IPS DF 6.9 (cell line): ENCODE measurements at places on chromosomes 2 and 18.

DNA sequence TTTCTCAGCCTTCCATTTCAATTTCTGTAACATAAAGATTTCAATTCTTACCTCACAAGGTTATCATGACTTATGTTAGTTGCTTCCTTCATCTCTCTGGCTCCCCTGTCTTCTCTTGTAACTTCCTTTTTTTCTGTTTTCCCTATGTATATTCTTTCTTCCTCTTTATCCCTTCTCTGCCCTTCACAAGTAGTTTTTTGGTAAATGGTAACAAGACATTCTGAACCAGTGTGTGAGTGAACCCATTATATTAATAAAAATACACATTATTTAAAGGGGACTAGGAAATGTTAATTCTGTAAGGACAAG, 8.4 kb downstream of the ACSL3 start:
- no peak for DNase-seq

DNA sequence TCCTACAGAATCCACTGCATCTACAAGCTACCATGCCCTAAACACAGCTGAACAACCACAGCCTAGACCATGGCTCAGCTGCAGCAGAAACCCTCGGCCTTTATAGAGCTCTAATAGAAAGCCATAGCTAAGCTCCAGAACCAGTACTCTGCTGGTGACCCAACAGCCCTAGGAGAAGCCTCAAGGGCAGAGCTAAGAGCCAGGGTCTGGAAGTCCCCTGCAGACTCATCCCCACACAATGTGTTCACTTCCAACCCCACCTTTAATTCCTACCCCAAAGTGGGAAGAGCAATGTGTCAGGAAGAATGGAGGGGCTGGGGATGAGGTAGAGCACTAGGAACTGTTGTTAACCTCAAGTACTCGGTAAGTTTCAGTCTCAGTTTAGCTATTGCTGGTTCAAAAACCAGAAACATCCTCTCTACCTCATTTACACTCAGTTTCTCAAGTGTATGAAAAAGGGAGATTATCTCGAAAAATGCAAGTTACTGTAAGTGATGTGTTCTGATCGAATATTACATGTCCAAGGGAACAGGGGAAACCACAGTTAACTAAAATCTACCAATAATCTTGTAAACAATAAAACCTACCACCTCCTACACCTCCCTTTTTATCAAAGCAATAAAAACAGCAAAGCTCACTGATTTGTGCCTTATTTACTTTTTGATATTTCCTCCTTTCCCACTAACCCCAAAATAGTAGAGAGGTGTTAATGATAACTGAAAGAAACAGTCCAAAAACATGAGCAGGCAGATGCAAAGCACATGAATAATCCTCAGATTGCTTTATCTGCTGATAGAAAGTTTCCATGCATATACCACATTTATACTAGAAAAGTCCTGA, 36.2 kb downstream of the THADA start:
- no peak for DNase-seq

DNA sequence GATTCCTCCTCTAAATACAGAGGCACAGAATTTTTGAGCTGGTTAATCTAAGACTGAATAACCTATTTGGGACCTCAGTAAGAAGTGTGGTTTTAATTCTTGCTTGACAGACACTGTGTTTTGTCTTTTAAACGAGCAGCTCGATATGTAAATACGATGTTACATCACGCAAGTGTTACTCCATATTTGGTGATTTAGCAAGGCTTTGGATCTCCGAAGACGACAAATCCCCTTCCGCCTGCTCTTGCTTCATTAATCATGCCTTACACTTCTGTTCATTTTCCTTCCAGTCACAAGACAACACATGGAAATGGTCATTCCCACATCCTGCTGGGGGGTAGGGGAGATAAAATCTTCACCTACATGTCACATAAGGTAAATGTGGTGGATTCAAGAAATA, 9.4 kb downstream of the BCL11A start:
- no peak for DNase-seq

DNA sequence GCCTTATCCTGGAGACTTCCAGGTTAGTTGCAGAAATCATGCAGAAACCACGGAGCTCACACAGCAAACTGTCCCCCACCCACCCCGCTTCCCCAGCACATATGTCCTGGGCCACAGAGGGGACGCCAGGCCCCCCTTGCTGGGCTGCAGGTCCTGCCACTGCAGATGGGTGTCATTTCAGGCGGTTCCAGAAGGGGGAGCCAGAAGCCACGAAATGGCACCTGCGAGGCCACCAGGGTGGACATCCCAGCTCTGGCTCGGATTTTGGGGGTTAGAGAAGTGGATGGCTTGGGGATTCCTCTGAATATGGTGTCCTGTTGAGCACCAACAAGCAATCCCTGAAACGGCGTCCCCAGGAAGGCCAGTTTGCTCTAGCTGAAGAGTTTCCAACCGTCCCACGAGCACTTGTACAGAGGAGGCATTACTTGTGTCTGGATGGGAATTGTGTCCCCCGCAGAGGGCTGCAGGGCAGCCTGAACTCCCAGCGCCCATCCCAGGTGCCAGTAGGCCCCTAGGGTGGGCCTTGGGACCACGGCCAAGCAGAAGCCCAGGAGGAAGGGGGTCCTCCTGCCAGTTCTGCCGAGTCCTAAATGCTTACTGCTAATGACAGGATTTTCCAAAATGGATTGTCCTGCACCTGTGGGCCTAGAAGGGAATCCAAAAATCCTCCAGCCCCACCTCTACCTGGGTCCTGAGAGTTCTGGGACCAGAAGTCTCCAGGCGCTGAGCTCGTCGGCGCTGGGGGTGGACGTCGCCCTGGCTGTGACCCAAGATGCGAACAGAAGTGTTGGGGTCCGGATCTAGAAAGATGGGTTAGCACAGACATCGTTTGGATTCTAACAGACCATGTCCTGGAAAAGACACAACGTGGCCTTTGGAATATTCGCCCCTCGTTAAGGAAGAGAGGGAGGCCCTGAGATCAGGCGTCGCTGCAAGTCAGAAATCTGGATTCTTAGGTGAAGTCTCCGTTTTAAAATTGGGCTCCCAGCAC, 14.6 kb upstream of the NFATC1 start:
- no peak for DNase-seq

- no peak for DNase-seq
Measured at GRCh38 chr2:178251151-178251955, 57.0 kb downstream of the OSBPL6 start.

DNA sequence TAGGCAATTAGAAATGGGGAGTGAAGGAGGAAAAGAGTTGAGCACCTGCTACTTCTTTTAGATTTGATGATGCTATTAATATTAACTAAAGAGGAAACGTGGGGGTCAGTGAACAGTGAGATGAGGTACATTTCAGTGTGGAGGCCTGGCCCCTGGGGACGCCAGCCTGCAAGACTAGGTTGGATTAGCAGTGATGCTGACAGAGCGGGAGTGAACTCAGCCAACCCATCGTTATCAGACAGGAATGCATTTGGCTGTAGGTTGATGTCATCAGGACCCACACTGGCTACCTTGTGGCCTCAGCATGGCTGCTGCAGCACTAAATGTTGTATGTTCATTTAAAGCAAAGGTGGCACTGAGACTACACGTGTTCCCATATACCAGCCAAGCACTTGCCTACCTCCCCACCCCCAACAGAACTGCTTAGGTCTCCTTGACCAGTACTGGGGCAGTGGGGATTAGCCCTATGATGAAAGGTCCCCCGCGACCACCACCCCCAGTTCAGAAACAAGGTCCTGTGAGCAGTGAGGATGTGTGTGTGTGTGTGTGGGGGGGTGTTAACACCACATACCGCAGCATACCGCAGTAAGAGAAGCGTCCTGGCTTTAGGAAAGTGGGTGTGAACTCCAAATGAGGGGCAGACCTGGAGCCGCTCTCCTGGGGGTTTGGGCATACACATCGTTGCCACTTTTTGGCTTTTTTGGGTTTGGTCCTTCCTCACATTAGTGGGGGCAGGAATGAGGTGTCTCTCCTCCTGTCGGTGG, 26.0 kb downstream of the DGKD start:
- DNase-seq = no peak

- no peak for DNase-seq
Measured at GRCh38 chr2:126864861-126865260, 33.8 kb upstream of the TEX51 start.

DNA sequence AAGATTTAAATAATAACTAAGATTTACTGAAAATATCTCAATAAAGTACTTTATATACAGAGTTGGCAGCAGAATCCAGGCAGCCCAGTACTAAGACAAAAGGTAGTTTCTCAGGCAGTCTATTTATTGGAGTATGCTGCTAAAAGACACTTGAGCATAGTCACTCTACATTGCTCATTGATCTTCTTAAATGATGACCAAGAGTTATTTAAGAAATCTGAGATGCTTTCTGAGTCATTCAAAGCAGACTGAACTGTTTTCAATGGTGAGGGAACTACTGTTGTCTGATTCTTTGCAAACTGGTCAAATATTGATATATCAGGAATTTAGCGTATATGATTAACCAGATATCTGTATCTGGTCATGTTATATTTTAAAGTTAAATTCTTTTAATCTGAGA, 133.6 kb downstream of the PHLPP1 start:
- no peak for DNase-seq

DNA sequence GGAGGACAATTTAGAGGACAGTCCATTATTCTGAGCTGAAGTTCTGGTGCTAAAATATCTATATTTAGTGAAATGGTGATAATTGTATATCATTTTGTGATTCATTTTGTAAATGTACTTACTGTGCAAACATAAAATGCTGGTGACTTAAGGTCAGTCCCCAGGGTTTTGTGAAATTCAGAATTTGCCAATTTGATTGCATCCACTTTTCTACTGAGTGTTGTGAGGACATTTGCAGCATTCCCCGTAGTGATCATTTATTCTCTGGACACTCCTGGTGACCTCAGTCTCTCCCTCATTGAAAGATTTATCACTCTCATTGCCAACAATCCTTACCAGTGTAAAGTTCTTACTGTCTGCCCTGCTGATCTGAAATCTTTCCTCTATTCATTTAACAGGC, 98.2 kb downstream of the SOCS6 start:
- no peak for DNase-seq

DNA sequence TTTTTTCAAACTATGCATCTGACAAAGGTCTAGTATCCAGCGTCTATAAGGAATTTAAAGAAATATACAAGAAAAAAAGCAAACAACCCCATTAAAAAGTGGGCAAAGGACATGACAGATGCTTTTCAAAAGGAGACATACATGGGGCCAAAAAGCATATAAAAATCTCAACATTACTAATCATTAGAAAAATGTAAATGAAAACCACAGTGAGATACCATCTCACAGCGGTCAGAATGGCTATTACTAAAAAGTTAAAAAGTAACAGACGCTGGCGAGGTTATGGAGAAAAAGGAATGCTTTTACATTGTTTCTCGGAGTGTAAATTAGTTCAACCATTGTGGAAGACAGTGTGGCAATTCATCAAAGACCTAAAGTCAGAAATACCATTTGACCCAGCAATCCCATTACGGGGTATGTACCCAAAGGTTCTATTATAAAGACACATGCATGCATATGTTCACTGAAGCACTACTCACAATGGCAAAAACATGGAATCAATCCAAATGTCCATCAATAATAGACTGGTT, 643.1 kb upstream of the LRRTM1 start:
- DNase-seq = no peak

DNA sequence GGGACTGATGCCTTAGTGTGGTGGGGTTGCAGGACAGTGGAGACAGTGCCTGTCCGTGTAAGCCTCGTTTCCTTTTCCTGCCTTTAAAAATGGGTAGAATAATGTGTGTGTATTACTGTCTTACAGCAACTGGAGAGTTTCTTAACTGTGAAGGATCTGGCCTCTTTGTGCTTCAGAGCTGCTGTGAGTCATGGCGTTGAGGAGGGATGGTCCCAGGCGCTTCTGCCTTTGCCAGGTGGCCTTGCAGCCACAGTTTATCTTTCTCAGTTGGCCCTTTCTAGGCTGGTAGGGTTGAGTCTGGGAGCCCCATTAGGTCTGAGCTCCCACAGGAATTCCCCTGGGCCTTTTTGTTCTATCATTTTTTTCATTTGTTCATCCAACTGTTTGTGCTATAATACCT, 9.2 kb downstream of the PRADC1 start:
- DNase-seq = no peak

DNA sequence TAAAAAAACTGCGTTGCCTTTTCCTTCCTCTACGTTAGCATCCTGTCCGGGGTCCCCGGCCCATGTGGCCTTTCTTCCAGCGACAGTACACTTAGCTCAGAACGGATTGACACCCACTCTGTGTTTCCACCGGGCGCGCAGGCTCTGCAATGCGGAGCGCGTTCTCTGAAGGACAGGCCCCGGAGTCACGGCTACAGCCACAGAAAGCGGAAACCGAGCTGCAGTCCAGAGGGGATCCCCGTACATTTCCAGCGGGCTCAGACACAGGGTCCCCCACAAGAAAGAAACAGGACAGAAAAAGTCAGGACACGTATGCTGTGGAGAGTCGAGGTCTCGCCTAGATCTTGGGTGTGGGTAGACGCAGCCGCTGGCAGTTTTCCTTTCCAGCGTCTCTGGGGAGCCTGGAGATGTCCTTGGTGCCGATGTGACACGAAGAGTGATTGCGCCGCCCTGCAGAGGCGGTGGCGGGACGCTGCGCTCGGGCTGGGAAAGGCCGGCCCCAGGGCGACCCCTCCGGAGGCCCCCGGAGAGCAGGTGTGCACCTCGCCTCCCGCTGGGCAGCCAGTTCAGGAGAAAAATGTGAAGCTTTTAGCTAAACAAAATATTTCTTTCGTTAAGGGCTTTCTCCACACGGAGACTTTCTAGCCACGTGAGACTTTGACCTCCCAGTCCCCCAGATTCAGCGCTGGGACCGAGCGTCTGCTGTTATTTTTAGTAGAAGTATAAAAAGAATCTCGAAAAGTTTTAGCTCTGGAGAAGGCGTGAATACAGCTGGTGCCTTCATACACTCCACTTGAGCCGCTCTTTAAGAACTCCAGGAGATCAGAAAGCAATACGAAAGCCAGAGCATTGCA, 1.3 kb upstream of the ACKR3 start:
- no peak for DNase-seq

DNA sequence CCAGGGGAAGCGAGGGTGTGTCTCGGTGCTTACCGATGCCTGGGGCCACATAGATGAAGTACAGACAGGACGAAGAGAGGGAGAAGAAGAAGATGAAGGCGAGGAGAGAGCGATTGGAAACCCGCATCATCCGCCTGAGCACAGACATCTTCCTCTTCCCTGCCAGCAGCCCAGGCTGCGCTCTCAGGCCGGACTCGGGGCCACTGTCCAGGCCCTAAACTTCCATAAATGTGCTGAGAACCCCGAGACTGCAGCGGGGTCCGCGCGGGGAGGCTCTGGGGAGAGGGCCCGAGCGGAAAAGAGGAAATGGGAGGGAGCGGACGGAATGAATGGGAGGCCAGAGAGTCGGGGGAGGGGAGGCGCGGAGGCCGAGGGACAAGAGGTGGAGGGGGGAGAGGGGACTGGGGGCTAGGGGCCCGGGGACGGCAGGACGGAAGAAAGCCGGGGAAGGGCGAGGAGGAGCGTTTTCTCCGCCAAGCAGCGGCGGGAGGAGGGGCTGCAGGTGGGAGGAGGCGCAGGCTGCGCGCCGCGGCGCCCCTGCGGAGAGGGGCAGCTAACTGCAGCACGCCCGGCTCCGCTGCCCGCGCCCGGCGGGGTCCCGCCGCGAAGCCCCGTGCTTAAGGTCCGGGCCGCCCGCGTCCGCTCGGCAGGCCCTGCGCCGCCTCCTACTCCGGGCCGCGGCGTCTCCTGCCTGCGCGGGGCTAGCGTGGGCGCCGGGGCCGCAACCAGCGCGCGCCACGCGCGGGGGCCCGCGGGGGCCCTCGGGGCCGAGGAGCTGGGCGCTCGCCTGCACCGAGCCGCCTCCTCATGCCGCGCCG, at the start of gene B4GALT6:
Gene B4GALT6 (minus strand): TSS at position 303 of the 818 bp plus-strand sequence. CDS start 155 bp downstream, at position 148.
- peak; percentile 25 for DNase-seq

GRCh38 chr18:58319719-58320118, 275.7 kb downstream of the NEDD4L start:
- no peak for DNase-seq

- DNase-seq = no peak
Measured at GRCh38 chr18:62437235-62438017, 85.4 kb upstream of the ZCCHC2 start.

- no peak for DNase-seq
Measured at GRCh38 chr2:8376603-8377410, 305.0 kb upstream of the ID2 start.
